ENCODE measurements at places on chromosomes 7 and 10.

- no peak for DNase-seq
Measured at GRCh38 chr7:6438427-6438826, 9.3 kb downstream of the DAGLB start.

GRCh38 chr7:24788075-24788474 is 30.8 kb upstream of the GSDME start:
- DNase-seq = no peak

GRCh38 chr7:157495177-157495553 is 158.4 kb downstream of the DNAJB6 start:
- DNase-seq = no peak

DNA sequence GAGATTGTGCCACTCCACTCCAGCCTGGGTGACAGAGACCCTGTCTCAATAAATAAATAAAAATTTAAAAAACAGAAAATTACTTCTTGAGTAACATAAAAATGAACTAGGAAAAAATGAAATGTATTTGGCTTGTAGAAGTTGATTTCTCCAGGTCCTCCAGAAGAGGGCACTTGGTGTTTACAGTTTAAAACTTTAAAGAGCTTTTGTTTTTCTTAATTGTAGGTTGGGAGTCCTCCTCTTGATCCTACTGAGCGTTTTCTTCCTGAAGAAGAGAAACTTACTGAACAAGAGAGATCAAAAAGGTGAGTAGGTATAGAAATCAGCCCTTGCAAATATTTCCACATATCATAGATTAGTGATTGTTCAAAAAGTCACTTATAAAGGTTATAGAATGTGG is 16.2 kb downstream of the KIFBP start:
- no peak for DNase-seq

- DNase-seq = no peak
Measured at GRCh38 chr10:116771101-116771958, 29.0 kb upstream of the HSPA12A start.

DNA sequence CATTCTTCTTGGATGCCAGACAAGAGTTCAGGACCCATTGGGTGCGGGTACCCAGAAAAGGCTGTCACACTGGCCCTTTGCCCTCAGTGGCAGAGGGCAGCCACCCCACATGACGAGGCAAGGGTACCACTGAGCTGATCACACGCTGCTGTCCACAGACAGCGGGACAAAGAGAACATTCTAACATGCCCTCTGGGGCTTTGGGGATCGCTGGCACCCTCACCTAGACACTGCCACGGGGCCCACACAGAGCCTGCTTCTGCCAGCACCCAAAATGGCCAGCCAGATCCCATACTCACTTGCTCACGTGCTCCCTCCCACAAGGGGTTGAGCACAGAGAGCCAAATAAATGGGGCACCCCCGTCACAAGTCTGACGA is 16.7 kb upstream of the SPOCK2 start:
- no peak for DNase-seq

DNA sequence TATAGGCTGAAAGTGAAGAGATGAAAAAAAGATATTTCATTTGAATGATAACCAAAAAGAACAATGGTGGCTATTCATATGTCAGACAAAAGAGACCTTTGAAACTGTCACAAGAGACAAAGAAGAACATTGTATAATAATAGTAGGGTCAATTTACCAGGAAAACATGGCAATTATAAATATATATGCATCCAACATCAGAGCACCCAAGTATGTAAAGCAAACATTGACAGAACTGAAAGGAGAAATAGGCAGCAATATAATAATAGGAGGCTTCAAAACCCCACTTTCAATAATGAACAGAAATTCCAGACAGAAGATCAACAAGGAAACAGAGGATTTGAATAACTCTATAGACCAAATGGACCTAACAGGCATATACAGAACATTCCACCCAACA is 876.2 kb downstream of the GRID1 start:
- no peak for DNase-seq

DNA sequence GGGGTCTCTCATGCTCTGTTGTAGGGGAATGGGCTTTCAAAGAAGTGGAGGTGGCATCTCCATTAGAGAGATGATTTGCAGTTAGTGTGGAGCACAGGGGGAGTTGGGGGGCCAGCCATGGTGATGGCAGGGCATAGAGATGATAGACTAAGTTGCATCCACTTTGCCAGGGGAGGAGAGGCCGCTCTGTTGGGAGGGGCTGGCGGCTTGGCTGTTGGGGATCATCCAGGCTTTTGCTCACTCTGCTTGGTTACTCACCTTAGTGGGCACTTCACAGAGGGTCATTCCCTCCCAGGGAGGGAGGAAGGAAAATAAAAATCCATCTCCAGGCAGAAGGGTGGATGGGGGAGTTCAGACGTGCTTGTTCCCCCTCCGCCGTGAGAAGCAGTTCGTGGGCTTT is 31.4 kb upstream of the CDH23 start:
- no peak for DNase-seq

- no peak for DNase-seq
Measured at GRCh38 chr7:100827330-100828226, at the start of gene EPHB4. EPHB4 (minus strand) TSS chr7:100827523; CDS start chr7:100827030, 493 bp downstream.

DNA sequence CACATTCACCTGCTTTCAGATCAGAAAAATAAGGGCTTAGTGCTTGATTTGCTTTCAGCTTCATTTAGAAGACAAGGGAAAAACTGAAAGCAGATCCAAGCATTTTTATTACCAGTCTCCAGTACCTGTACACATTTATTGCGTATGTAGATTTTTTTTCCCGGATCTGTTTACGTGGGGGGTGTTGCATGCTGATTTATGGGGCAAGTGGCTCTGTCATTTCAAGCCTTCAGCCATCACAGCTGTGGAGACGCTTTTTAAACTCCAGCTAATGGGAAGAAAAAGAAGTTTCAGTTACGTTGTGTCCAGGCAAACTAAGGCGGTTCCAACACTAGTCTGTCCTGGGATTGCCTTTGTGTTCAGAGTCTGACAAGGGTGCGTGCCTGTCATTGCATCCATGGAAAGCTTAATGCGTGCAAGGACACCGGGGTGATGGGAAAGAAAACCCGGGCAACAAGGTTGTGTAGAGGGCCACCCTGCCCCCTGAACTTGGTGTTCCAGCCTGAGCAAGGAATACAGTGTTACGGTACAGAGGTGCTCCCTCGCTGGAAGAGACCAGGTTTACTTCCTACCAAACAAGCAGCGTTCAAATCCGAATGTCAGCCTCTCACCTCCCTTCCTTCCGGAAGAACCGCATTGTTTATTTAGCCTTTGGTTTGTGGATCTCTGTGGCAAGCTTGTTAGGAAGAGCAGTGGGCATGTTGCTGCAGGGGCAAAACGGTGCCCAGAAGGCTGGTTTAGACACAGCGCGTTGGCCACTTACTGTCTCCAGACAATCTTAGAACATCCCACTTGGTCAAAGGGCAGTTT is 128.2 kb downstream of the FGFR2 start:
- no peak for DNase-seq

- DNase-seq = no peak
Measured at GRCh38 chr10:79457256-79457785, 11.9 kb upstream of the ZCCHC24 start.

DNA sequence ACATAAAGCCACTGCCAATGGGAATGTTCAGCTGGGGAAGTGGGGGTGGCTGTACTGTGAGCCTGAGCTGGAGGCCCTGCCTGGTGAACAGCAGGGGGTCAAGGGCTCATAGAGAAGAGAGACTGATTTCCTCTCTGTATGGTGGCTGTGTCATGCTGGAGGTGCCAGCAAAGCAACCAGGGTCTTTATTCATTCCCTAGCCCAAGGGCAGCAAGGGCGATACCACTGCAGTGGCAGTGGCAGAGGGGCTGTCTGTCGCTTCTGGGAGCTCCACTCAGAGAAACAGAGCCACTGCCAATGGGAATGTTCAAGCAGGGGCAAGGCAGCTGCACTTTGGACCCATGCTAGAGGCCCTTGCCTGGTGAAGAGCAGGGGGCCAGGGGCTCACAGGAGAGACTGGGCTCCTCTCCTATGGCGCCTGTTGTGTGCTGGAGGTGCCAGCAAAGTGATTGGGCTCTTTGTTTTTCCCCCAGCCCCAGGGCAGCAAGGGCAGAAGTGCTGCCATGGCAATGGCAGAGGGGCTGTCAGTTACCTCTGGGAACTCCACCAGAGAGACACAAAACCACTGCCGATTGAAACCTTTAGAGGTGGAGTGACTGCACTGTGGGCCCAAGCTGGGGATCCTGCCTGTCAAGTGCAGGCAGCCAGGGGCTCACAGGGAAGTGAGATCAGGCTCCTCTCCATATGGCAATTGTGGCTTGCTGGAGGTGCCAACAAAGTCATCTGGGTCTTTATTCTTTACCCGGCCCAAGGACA is 545.1 kb downstream of the SH2D4B start:
- DNase-seq = no peak

GRCh38 chr10:78081292-78081691 is 47.6 kb downstream of the RPS24 start:
- DNase-seq = no peak

DNA sequence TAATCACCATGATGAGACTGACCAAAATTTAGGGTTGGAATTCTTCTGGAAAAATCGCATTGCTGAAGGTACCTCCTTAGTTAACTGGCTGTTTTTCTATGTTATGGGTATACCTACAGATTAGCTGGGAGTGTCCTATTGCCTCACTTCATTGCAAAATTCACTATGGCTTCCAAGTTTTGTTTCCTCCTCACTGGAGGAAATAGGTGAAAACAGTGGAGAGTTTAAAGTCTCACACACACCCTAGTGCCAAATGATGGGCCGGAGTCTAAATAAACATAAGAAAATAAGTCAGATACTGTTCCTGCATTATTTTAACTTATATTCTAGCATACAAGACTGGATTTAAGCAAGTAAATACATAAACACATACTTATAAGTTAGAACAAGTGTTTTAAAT is 98.2 kb downstream of the AHR start:
- no peak for DNase-seq

DNA sequence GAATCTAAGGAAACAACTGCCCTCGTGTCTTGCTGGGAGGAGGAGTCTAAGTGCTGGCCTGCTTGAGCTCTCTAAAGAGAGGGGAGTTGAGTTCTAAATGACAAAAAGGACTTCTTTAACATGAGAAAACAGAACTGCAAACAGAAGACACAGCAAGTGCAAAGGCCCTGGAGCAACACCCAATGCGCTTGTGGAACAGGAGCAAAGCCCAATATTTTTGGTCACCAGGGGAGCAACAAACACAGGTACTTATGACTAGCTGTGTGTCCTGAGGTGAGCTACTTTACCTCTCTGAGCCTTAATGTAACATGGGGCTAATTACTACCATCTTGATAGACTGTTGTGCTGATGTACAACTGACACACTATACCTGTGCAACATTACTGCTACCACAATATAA is 634.3 kb downstream of the PARD3 start:
- no peak for DNase-seq

- no peak for DNase-seq
Measured at GRCh38 chr10:90306187-90306586, 551.7 kb downstream of the HTR7 start.
